ENCODE measurements at places on chromosomes 11 and 22.

DNA sequence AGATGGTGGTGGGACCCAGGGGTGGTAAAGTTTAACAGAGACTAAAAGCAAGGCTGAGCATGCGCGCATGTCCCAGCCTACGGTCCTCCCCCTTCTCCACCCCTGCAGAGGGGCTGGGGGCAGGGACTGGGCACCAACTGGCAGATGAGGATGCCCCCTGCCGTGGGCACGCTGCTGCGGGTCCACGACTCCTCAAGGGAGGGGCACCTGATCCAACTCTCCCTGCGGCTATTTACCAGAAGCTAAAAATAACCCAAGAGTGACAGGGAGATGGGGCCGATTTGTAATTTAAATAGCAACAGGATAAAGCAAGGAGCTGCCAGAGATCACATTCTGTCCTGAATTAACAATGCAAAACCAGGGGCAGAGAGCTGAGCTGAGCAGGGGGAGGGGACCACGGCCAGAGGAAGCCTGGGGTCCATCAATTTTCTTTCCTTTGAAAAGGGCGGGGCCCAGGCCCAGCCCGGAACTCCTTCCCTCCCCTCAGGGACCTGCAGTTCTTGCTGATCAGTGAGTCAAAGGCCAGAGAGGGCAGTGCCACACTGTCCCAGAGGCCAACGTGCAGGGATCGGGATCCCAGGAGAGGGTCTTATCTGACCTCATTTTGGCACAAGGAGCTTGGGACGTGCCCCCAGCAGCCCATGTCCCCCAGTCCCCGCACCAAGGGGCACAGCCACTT lies 8.1 kb upstream of the DGKZ start:
- DNase-seq: no peak

- no peak for DNase-seq
Measured at GRCh38 chr11:46983598-46983997, 47.0 kb downstream of the CSTPP1 start.

GRCh38 chr11:63747011-63747410 lies 21.6 kb downstream of the ZFTA start:
- no peak for DNase-seq

DNA sequence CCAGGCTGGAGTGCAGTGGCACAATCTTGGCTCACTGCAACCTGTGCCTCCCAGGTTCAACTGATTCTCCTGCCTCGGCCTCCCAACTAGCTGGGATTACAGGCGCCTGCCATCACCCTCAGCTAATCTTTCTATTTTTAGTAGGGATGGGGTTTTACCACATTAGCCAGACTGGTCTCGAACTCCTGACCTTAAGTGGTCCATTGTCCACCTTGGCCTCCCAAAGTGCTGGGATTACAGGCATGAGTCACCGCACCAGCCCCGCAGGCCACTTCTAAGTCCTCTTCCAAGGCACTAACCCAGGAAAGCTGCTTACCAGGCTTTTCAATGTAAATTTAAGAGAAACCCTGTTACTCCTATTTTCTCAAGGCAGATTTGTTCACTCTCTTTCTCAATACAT lies 50.4 kb downstream of the DENND5A start:
- DNase-seq: no peak

DNA sequence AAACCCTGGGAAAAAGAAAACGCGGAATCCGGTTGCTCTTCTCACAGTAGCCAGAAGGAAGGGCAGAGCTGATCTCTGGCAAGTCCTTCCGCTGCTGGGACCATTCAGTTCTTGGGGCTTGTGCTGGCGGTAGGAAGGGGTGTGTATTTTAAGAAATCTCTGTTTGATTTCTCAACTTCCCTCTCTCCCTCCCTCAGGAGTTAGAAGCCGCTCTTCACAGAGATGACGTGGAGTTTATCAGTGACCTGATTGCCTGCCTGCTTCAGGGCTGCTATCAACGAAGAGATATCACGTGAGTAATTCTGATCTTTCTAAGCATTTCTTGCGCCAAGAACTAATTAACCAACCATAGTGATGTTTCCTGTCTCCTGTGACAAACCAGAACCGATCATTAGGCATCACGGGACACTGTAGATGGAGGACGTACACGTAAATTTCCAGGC lies 85.9 kb upstream of the SLC25A18 start:
- DNase-seq: no peak

GRCh38 chr22:11628651-11629511 lies 3899.1 kb upstream of the OR11H1 start:
- no peak for DNase-seq

- no peak for DNase-seq
Measured at GRCh38 chr11:64081745-64082442, 46.2 kb downstream of the FLRT1 start.

DNA sequence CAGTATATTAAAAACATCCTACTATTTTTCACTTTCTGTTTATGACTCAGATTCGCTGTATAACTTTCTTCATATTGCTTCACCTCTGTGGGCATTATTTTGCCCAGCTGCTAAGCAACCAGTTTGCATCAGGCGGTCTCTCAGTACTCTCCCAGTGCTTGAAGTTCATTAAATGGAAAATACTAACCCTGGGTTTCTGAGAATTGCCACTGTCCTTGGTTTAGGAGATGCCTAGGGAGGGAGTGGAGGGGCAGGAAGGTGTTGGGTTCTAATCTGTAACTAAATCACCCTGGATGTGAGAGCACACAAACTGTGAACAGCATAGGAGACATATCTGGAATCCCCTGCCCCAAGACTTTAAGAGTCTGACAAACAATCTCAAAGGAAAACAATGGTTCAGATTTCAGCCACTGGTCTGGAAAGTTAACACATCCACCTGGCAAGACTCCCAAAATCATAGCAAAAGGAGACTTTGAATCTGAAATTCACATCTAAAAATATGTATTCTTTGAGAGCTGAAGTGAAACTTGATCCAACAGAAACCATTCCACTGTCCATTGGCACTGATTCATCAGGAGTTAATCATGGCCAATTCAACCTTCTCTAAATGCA lies 540.0 kb downstream of the SOX6 start:
- no peak for DNase-seq

GRCh38 chr11:86275493-86276370 lies 26.3 kb upstream of the HIKESHI start:
- no peak for DNase-seq

- no peak for DNase-seq
Measured at GRCh38 chr22:44703255-44703870, 1.4 kb downstream of the PRR5 start.

GRCh38 chr11:62190011-62190410 lies at the start of gene SCGB1D1:
TSS of gene SCGB1D1 (plus strand) at chr11:62190216. CDS start at chr11:62190285, 69 bp downstream.
- no peak for DNase-seq

- DNase-seq: no peak
Measured at GRCh38 chr11:117643606-117644300, 153.3 kb downstream of the DSCAML1 start.

DNA sequence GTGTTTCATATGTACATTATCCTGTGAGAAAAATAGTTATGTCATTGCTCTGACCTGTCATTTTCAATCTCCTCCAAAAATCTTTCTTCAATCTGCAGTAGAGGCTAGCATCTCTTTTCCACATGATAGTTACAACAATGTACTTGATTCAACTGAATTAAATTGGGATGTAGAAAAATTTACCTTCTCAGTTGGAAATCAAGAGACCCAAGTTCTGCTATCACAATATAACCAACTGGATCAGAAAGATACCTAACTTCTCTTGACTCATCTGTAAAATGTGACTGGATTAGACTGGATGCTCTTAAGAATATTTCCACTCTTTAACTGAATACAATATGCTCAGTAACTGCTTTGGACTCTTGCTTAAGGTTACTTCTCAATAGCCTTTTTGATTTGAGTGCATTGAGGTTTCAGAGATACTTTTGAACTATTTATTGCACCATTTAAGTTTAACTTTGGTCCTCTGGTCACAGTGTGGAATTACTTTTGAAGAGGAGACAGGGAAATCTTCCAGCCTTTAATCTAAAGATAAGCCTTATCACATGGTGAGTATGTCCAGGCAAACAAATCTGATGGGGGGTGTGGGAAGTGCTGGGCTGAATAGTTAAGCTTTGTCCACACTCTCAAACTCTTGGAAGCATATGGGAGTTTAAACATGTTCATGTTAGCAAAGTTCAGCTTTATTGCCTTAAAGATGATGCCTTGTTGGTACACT lies 82.3 kb downstream of the YAP1 start:
- no peak for DNase-seq

DNA sequence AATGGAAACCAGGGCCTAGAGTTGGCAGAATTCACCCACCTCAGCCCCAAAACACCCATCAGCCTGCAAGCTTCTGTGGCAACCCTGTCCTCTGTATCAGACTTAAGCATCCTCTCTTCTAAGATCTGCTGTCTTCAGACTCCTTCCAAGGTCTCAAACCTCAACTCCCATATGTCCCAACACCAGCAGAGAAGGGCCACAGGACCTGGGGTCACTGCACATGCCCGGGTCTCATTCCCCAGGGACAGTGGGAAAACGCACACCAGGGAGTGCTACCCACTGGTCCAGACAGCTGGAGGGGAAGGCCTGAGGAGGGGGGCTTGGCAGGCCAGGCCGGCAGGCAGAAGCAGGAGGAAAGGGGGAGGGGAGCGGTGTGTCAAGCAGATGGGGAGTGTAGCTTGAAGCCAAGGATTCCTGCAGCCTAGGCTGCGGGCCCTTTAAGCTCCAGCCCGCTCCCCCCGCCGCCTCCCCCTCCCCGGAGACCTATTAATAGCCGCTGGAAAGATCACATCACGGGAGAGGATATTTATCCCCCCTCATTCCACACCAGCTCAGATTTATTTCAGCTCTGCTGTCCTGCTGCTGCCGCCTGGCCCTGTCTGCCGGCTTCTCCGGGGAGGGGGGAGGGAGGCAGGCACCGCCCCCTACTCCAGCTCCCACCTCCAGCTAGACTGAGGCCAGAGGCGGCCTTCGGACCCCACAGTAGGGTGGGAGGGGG lies 16.7 kb downstream of the BCL9L start:
- DNase-seq: peak; percentile 82

All from nucleus accumbens (tissue), 56 donors.